Sigmoid colon (tissue), 7 donors: ENCODE measurements at places on chromosomes 16 and 17. TPM values are rescaled to one million over a fixed set of nuclear protein-coding genes. Genes with fewer than 3 reads are reported as not detected.

Gene NXPH3
- polyA plus RNA-seq, result 2.1 TPM

Gene DNAH3
- 0.60 TPM for polyA plus RNA-seq

Gene CCL11
- 3.0 TPM for polyA plus RNA-seq

Gene HYDIN
- polyA plus RNA-seq, result under 0.01 TPM

Gene MPO
- polyA plus RNA-seq, result not detected

Gene HAS3
- 0.60 TPM for polyA plus RNA-seq

Gene MAF
- 6.0 TPM for polyA plus RNA-seq

Gene SLC16A13
- 1.2 TPM for polyA plus RNA-seq

Gene STXBP4
- polyA plus RNA-seq, result 2.0 TPM

Gene ACSM3
- 25.7 TPM for polyA plus RNA-seq

Gene PPY
- polyA plus RNA-seq, result not detected

Gene C17orf50
- polyA plus RNA-seq, result 0.07 TPM

Gene CCL17
- polyA plus RNA-seq, result 7.6 TPM

Gene OTOP3
- 1.8 TPM for polyA plus RNA-seq

Gene MED1
- polyA plus RNA-seq, result 5.4 TPM

Gene NCOR1
- 86.9 TPM for polyA plus RNA-seq

Gene SNAI3
- 0.46 TPM for polyA plus RNA-seq

Gene OSGIN1
- polyA plus RNA-seq, result 8.1 TPM

Gene CCL2
- 24.3 TPM for polyA plus RNA-seq

Gene MYOCD
- polyA plus RNA-seq, result 0.46 TPM

Gene KRTAP1-1
- polyA plus RNA-seq, result not detected

Gene SEBOX
- polyA plus RNA-seq, result not detected

Gene SYT17
- 7.6 TPM for polyA plus RNA-seq

Gene ADAP2
- polyA plus RNA-seq, result 9.9 TPM

Gene NLRC3
- polyA plus RNA-seq, result under 0.01 TPM

Gene MAPT
- polyA plus RNA-seq, result 2.8 TPM

Gene EMP2
- polyA plus RNA-seq, result 49.5 TPM

Gene STX1B
- polyA plus RNA-seq, result 0.60 TPM

Gene KRT24
- polyA plus RNA-seq, result 5.4 TPM

Gene NOD2
- 0.23 TPM for polyA plus RNA-seq

Gene TP53TG3C
- polyA plus RNA-seq, result not detected
